ENCODE measurements at places on chromosomes 13 and 19. TPM values are rescaled to one million over a fixed set of nuclear protein-coding genes. Genes with fewer than 3 reads are reported as not detected.

GRCh38 chr19:48405850-48406249 lies 12.4 kb downstream of the GRIN2D start:
- DNase-seq = no peak

GRCh38 chr13:42495255-42495654 lies 78.7 kb upstream of the TNFSF11 start:
- DNase-seq = no peak

NOVA2 gene
- total RNA-seq = not detected

DNA sequence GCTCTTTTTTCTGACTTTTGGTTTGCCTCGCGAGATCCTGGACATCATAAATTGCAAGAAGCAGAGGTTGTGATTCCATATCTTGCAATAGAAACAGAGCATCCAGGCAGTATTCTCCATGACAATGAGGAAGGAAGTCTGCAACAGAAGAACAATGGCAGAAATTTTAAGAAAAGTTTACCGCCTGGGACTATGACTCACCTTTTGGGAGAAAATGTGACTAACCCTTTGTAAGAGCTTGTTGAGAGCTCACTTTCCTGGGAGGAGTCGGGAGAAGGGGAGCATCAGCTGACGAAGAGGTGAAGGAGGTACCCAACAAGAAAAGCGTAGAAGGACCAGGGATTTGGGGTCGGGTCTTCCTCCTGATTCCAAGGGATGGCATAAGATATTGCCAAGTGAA lies 34.3 kb upstream of the TNFSF11 start:
- DNase-seq = no peak

GRCh38 chr19:35320065-35320713 lies 8.8 kb upstream of the CD22 start:
- no peak for DNase-seq

GRCh38 chr19:54190503-54191010 lies 551 bp upstream of the TSEN34 start:
- DNase-seq = peak; percentile 97

DNA sequence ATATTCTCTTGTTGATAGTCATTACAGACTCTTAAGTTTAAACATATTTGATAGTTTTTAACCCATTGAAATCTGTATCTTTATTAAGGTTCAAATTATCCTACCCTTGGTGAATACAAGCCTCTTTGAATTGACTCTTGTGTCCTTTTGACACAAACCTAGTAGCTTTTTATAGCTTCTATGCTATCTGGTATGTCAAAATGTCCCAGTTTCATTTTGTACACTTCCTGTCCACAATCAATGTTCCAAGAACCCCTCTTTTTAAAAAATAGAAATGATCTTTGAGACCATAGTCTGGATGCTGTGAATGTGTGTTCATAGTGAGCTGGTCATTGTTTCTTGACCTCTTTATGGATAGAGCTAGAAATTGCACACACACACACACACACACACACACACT lies 39.2 kb upstream of the FGF14 start:
- no peak for DNase-seq

KLK4 gene
- total RNA-seq = 0.29 TPM

GPR183 gene
- 0.29 TPM for total RNA-seq

DNA sequence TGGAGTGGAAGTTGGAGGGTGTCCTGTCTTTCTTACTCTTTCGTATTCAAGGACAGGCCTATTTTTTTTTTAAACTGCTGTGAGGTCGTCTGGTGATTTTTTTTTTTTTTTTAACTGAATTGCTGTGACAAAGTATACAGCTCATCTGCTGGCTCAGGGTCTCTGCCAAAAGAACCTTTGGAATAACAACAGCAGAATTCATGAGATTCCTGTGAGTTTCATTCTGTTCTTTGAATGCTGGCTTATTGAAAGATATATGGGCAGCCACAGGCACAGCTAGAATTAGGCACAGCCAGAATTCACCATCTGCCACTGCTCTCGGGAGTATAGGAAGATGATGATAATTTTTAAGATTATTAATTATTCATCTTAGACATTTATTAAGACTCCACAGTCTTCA lies 21.4 kb upstream of the FRY start:
- no peak for DNase-seq

DNA sequence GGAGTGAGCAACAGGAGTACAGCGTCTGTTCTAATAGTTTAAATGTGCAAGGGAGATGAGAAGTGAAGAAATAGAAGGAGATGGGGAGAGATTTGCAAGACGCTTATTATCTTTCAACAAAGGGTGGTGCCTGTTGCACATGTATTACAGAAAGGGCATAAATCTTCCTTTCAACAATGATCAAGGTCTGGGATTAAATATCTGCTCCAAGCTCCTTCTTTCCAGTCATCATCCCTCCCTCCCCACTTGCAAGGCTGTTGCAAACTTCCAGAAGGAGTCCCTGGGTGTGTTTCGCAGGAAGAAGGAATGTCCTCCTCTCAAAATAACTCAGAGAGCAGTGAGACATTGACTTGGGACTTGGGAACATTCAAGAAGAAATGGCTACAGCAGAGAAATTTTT lies 63.5 kb upstream of the MYCBP2 start:
- DNase-seq = no peak

PRSS57 gene
- total RNA-seq = not detected

DNA sequence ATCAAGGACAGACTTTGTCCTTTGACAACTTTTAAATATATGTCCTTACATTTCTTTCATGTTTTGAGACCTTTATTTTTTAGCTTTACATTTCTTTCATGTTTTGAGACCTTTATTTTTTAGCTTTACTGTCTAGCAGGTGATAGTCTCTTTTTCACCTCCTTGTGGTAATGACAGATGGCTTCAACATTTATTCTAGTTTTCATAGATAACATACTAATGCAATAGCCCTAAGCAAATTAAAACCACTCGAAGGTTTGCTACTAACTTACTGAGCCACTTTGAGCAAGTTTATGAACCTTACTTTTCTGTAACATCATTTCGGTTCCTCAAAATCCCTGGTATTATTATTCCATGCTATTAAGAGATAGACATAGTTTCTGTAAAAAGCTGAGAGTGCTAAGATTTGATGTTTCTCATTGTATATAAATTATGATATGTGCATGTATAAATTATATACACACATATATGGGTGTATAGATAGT lies 4.5 kb downstream of the DACH1 start:
- no peak for DNase-seq

DNA sequence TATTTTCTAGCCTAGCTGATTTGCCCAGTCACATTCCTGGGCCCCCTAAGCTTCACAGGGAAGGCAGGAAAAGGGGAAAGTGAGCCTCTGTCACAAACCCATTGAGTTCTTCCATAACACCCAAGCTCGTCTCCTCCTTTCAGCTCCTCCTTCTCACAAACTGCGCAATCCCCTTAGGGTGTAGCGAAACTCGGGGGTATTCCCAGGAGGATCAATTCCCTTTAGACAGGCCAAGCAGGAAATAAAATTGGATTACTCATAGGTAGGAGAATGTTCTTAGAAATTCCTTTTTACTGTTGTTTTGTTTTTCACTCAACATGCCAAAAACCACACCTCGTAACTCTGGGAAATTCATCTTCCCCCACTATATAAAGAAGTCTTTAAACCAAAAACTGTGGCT lies 139.3 kb downstream of the IRS2 start:
- no peak for DNase-seq

- no peak for DNase-seq
Measured at GRCh38 chr13:45046445-45046844, 57.1 kb downstream of the GPALPP1 start.

RFXAP gene
- total RNA-seq = 3.8 TPM

ARRDC2 gene
- 22.4 TPM for total RNA-seq

Measured in osteoblast (primary cell).